ENCODE measurements at places on chromosomes 1 and 21.

GRCh38 chr1:111669268-111669667, 49.7 kb downstream of the RAP1A start:
- no peak for DNase-seq

- no peak for DNase-seq
These were observed 233.5 kb downstream of the TRABD2B start for GRCh38 chr1:47763591-47764171.

DNA sequence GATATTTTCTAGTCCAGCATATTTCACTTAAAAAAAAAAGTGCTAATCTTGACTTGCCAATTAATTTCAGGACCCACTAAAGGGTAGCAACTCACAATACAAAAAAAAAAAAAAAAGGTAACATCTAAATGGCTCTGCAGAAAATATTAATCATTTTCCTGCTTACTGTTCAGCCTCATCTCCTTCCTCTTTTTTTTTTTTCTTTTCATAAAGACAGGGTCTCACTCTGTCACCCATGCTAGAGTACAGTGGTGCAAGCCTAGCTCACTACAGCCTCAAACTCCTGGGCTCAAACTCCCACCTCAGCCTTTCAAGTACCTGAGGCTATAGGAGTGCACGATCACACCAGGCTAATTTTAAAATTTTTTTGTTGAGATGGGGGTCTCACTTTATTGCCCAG, 30.4 kb downstream of the TTC13 start:
- no peak for DNase-seq

GRCh38 chr1:212034516-212035122, 738 bp downstream of the INTS7 start:
- no peak for DNase-seq

GRCh38 chr1:96409087-96409486, 312.5 kb upstream of the PTBP2 start:
- DNase-seq = no peak

All from activated CD8-positive, alpha-beta memory T cell treated with anti-CD3 and anti-CD28 coated beads for 1 hour (primary cell).